Hepatocyte (in vitro differentiated cells): ENCODE measurements at places on chromosomes 13 and 19.
A peak's percentile ranks its signal among the peaks of the same experiment; 100 is the strongest.

- DNase-seq: peak; percentile 25
Observed at GRCh38 chr19:23882493-23882892, 32.2 kb upstream of the ZNF726 start.

GRCh38 chr19:48813123-48813913, 2.5 kb upstream of the BCAT2 start:
- DNase-seq: peak; percentile 22

DNA sequence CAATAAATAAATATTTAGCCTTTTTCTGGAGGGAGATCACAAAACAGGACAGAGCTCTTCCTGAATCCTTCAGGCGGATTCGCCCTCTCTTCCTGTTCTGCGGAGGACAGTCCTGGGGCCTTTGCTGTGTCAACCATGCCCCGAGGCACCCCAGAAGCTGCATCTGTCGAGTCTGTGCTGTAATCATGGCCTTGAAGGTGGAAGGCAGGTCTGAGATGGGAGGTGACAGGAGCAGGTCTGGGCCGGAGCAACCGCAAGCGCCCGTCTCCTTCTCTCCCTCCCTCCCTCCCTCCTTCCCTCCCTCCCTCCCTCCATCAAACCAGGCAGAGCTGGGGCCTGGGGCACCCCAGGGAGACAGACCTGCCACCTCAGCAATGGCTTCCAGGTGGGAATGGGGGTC, 4.6 kb upstream of the FXYD3 start:
- no peak for DNase-seq

DNA sequence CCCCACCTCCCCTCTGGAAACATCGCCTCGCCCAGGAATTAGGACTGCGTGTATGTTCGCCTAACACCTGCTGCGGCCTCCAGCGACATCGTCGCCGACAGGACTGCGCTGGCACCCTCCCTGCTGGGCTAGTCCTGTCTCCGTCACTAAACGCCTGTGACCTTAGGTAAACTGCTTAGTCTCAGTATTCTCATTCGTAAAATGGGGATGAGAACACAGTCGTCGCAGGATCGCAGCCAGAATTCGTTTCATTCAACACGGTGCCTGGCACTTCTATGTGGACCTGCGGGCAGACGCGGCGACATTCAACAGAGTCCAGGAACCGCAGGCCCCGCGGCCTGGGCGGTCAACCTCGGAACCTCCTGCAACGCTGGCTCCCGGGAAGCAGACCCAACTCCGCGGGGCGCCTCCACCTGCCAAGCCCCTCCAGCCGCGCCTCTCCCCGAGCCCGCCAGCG, 485 bp downstream of the CRYL1 start:
- DNase-seq: peak; percentile 50

DNA sequence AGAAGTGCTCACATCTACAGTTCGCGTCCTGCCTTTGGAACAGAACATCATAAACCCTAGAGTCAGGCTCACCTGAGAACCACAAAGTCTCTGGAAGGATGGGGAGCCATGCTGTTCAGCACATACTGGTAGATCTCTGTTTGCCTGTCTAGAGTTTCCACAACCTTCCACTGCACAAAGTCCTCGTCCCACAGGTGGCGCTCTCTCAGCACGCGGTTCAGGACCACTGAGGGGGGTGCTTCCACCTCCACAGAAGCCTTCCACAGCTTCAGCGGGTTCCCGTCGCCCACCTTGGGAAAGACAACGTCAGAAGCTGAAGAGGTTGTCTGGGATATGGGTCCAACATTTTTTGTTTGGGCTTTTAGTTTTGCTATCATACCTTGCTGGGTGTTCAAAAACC, 93.6 kb downstream of the KL start:
- no peak for DNase-seq

GRCh38 chr19:33778089-33778791, 18.4 kb upstream of the KCTD15 start:
- peak; percentile 91 for DNase-seq
